ENCODE measurements at places on chromosomes 4 and X.

DNA sequence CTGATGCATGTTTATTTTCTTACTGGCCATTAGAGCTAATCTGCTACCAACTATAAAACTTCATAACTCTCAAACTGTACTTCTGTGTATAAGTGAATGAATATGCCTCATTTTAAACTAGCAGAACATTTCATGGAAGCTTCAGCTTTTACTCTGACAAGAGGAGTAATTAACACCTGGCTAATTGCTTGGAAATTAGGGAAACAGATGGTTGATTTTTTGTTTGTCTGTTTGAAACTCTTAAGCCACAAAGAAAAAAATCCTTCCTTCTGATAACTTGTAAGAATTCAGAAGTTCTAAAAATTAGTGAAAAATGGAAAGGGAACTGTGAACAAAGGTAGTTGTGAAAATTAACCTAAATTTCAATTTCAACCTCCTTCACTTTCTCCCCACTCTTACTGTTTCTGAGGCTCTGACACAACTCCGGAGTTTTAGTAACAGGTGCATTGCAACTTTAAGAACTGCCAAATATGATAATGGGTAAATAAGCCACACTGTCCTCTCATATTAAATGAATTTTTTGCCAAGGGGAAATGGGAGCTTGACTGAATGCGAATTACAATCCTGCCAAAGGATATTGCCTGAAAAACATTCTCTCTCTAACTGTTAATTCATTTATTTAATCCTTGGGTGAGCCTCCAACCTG, 1.0 kb downstream of the EGF start:
- DNase-seq: no peak

DNA sequence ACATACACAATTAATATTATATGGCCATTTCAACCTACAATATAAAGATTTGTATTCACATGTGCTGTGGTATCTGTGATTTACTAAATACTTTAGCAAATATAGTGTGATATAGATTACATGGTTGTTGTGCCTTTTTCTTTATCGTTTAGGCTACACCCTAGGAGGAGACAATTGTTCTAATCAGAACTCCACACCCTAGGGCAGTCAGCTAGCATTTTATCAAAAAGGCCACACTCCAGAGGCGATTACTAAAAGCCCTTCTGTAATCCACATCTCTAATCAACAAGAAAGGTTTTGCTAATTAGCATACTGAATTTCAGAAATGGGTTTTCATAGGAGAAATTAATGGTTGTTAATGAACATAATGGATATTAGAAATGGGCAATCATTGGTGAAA, 319.5 kb upstream of the NOCT start:
- no peak for DNase-seq

DNA sequence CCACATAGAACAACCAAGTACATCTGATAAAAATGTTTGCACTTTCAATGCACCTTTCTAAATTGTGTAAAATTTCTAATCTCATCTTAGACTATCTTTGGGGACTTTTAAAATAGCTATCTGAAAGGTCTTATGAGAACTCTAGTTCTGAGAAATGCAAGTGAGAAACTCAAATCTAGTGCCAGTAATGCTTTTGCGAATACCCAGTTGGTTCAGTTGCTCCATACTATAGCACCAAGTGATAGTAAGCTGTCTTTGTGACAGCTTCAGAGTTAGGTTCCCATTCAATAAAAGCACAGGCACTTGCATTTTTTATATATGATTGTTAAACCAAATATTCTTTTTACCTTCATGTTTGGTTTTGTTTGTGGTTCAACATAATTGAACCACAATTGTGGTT, 4.5 kb upstream of the ITM2A start:
- no peak for DNase-seq

DNA sequence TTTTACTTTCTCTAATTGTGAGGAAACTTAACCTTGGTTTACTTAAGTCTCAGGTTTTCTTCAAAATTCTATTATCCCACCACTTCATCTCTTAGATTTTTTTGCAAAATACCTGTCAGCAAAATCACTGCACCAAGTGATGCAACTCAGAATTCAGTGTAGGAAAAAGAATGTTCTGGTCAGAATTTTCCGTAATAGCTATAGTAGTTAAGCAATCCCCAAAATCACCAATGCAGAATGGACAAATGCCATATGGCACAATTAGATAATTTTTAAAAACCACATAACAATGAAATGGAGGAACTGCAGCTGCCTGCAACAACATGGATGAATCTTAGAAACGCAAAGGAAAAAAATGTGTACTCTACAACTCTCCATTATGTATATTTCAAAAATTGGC, 373.1 kb downstream of the NAF1 start:
- DNase-seq: no peak

DNA sequence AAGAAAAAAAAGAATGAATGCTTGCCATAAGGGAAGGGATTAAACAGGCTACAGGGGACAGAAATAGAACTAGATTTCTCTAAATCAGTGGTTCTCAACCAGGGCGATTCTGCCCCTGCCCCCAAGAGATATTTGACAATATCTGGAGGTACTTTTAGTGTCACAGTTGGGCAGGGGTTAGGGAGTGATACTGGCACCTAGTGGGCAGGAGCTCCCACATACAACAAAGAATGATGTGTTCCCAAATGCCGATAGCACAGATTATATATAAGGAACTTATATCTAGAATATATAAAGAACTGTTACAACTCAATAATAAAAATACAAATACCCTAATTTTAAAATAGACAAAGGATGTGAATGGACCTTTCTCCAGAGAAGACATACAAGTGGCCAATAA, 14.7 kb downstream of the S100G start:
- DNase-seq: no peak

- no peak for DNase-seq
Observed at GRCh38 chrX:63458981-63459380, 107.8 kb upstream of the SPIN4 start.

GRCh38 chr4:108351791-108352190, 183.1 kb upstream of the LEF1 start:
- no peak for DNase-seq

GRCh38 chr4:132269303-132269990, 879.6 kb upstream of the PCDH10 start:
- DNase-seq: no peak

GRCh38 chr4:85603437-85604336, 128.7 kb downstream of the ARHGAP24 start:
- no peak for DNase-seq

GRCh38 chrX:41445171-41445570, 2.0 kb upstream of the NYX start:
- DNase-seq: no peak

DNA sequence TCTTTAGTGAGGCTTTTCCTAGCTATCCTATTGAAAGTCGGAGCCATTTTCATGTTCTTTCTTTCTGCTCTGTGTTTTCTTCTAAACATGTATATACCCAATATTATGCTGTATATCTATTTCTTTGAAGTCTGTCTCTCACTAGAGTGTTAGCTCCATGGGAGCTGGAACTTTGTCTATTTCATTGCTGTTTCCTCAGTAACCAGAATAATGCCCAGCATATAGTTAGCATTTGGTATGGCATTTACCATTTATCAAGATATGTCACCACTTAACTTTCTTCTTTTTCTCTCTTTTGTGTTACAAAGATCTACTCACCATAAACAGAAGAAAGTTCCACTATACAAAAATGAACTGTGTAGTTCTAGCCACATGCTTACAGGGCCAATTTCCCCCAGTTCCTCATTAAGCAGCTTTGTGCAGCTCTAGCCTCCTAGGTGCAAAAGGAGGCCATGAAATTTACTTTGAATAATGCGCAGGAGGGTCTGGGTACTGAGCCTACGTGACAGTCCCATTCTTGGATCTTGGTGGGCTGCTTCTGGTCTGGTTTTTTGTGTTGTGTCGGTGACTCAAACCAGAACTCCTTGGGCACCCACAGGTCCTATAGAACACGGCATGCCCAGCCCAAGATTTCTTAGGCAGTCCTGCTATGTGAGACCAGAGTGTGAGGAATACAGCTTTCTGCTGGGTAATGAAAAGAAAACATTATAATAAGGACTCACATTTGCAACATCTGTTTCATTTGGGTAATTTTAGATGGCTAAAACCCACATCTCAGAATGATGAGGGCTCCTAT, 302.3 kb upstream of the IGFBP7 start:
- no peak for DNase-seq

DNA sequence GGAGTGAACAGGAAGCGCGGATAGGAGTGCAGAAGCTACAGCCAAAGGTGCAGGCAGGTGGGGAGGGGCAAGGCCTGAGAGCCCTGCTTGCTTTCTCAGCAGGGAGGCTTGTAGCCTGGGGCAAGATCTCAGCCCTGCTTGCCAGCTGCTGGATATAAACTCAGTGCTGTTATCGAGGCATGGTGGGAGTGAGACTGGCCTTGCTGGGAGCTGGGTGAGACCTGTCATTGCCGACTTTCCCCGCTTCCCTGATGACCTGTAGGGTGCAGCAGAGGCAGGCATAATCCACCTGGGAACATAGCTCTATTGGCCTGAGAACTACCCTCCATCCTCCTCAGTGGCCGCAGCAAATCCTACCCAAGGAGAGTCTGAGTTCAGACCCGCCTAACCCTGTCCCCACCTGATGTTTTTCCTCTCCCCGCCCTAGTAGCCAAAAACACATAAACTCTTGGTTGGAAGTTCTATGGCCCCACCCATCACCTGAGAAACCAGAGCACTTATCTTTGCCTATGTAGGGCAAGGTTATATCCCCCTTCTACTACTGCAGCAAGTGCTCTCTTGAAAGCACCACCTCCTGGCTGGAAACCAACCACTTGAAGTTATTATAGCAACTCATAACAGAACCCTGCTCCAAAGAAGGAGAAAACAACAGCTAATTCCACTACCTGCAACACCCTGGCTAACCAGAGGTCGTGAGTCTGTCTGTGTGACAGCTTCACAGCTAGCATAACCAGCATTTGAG, 80.7 kb downstream of the FHIP1A start:
- DNase-seq: no peak

DNA sequence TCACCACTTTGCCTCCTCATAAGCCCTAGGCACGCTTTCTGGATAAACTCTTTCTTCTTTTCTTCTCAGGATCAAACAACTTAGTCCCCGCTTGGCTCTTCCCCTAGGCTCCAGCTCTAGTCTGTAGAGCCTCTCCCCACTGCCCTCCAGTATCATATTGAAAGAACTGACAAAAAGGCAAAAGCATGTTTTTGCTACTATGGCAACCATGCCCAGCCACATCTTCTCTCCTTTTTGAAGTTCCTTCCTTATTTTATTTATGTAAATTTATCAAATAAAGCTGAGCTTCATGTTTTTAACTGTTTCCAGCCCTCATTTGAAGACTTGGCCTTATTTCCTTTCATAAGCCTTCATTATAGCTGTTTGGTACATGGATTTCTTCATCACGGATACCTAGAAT, 86.0 kb upstream of the LIMCH1 start:
- no peak for DNase-seq

DNA sequence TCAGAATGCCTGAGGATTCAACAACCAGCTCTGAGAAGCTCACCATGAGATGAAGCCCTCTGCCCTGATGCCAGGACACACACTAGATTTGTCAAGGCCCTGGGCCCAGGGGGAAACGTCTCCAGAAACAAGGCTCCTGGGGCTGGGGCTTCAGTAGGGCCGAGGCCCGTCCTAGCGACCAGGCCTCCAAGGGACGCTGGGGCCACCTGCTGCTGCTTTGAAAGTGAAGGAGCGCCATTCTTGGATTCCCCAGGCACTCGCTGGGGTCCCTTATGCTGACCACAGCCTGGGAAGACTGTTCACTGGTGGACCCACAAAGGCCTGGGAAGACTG, 23.9 kb downstream of the PDE6B start:
- DNase-seq: no peak

DNA sequence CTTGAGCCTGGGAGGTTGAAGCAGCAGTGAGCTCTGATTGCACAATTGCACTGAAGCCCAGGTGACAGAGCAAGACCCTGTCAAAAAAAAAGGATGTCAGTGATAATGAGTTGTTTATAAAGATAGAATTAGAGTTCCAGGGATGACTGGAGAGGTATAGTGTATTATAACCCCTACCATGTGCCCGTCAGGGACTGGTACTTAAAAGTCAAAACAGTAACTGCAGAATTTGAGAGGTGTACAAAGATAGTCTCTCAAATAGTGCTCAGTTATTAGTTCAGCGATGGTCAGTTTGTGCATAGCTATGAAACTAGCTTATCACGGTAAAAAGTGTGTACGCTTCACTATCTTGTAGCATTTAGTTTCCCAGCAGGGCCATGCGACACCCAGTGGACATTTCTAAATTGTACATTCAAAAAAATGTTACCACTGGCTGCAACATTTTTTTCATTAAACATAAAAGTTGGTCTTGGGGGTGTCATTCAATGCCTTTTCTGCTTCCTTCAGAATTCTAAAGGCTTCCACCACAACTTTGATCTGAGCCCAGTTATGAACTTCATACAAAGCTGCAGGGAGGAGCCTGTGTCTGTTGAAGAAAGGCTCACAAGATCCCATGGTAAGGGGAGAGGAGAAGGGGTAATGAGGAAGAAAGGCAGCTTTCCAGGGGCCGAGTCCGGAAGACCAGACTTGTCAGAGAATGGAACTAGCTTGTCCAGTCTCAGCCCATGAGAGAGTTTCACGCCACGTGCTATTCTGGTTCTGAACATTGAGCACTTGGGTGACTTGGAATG, 9.2 kb upstream of the GYG2 start:
- no peak for DNase-seq
